ENCODE measurements at places on chromosomes 11 and 22.

GRCh38 chr22:30266445-30267381, at the start of gene OSM:
TSS of gene OSM (minus strand) at chr22:30266851. CDS start at chr22:30266799, 52 bp downstream.
- no peak for DNase-seq

- no peak for DNase-seq
Measured at GRCh38 chr11:44275961-44276550, 33.9 kb downstream of the ALX4 start.

DNA sequence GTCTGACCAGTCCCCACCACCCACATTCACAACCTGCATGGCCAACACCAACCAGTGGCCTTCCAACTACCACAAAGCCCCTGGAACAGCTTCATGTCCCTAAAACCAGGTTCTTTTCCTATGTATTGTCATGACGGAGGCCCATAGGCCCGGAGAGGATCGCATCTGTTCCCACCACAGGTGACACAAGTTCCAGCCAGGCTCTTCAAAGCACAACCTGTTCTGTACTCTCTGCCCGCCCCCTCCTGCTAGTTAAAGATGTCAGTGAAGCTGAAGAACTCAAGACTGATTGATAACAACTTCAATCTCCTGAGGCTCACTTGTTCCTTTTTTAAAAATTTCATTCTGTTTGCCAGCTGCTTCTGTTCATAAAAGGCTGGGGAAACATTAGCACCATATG, 121.1 kb upstream of the GUCY1A2 start:
- DNase-seq, result no peak

- no peak for DNase-seq
Measured at GRCh38 chr11:103602840-103603239, 433.6 kb upstream of the DDI1 start.

DNA sequence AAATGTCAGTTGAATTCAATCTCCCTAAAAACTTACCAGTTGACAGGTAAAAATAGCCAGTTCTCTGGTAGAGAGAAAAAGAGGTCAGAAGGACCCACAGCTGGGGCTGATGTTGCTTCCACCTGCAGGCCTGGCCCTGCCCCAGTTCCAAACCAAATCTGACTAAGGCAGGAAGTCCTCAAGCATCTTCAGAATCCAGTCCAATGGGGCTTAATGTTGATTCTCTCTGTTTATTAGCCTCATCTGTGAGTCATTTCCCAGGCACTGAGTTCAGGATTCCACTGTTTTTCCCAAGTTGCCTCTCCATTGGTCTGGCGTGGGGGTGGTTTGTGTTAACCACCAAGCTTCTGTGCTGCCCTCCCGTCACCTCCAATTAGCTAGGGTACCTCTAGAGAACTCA, 601.8 kb downstream of the INSC start:
- DNase-seq, result no peak

GRCh38 chr22:19715188-19715930, 1.1 kb downstream of the SEPTIN5 start:
- no peak for DNase-seq

GRCh38 chr11:1200611-1201191, 22.2 kb upstream of the MUC5B start:
- no peak for DNase-seq

DNA sequence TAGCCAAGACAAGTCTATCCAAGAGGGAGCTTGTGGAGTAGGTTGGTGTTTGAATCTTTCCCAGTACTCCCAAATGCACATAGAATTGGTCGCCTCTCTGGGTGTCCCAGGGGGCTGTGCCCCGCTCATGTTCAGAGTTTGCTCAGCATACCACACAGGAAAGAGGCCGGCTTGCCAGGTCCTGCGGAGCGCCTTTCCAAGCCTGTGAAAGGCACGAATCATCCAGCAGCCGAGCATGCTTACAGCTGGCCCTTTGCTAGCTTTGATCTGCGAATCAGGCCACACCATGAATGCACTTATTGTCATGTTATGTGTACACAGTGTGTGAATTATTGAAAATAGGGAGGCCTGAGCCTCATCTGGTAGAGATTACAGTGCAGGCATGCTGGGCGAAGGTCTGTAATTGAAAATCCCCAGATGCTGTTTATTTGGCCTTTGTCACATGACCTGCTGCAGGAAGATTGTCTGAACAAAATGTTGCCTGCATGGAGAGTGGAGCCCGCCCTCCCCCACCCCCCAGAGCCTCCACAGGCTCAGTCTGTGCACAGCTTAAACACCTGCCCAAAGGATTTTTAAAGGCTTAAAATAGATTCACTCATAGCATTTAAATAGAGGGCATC, 163.3 kb upstream of the RASSF10 start:
- DNase-seq, result peak; percentile 96

GRCh38 chr11:61869708-61870451, 21.5 kb downstream of the FADS3 start:
- no peak for DNase-seq

DNA sequence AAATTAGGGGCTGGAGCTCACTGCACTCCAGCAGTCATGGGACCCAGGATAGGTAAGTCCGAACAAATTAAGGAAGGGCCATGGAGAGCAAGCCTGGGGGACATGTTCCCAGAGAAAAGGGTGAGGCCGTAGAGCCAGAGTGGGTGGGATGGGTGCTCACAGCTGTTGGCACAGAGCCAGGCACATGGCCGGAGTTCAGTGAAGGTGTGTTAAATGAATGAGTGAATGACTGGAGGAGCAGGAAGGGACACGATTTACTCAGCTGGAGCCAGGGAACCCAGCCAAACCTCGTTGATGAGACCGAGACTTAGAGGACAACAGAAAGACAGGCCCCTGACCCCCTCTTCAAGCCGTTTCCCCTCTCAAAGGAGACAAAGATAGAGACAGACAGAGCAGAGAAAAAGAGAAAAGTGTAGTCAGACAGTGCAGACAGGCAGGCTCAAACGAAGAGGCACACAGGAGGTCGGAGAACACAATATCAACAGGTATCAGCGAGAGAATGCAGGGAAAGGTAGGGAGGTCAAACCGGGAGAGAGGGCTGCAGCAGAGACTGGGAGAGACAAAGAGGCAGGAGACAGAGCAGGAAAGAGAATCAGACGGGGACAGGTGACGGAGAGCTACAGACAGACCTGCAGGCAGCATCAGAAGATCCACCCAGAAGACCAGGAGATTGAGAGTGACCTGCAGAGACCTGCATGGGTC, 590 bp downstream of the SLCO2B1 start:
- no peak for DNase-seq

DNA sequence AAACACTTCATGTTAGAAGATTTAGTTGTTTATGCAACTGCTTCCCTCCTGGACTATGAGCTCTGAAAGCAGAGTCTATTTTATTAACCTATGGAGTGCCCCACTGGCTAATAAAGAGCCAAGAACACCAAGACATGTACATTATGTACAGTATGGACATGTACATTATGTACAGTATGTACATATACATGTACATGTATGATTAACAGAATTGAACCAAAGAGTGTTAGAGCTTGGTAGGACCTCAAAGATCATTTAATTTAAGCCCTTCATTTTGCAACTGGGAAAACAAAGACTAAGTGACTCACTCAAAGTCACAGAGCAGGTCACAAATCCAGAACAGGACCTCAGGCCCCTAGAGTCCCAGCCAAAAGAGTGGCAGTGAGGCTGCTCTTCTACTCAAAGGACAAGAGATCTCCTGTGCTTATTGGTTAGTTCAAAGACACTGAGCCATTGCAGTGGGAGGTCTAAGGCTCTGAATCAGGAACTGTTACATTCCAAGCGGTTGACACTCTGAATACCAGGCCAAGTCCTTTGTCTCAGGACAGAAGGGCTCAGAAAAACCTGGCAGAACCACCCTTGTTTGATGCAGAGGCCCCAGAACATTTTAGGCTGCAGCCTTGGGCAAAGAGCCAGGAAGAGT, 103.8 kb downstream of the FAM168A start:
- DNase-seq, result no peak

- DNase-seq, result no peak
Measured at GRCh38 chr22:30486661-30487115, 14.9 kb upstream of the SEC14L3 start.

- no peak for DNase-seq
Measured at GRCh38 chr11:93729129-93729616, 12.1 kb downstream of the TAF1D start.
